ENCODE measurements at places on chromosomes 6 and 20. TPM values are rescaled to one million over a fixed set of nuclear protein-coding genes. Genes with fewer than 3 reads are reported as not detected.

- DNase-seq, result no peak
Measured at GRCh38 chr20:12554426-12554825, 454.3 kb upstream of the SPTLC3 start.

The HLA-DRB5 gene
- 14.3 TPM for total RNA-seq

DNA sequence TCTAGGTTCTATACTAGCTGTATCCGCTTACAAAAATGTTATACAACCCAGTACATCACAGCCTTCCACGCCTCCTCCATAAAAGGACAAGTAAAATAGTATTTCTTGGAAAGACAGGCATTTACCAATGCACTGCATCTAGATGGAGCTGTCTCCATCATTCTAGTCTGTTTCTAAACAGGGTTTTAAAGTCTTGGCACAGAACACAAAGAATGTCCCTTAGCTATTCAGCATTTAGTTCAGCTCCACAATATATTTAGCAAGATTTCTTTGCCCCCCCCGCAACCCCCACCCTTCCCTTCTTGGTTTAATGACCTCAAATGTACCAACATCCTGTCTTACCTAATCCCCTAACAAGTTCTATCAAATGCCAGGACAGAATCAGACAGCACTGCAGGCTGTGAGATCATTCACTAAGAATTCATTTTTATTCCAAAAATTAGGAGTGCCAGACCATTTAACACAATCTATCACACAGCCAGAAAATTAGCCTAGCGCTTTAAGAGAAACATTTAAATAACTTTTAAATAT lies 198.6 kb downstream of the BACH2 start:
- peak; percentile 66 for DNase-seq

The MRPS10 gene
- total RNA-seq, result 64.3 TPM

The QRSL1 gene
- total RNA-seq, result 23.1 TPM

DNA sequence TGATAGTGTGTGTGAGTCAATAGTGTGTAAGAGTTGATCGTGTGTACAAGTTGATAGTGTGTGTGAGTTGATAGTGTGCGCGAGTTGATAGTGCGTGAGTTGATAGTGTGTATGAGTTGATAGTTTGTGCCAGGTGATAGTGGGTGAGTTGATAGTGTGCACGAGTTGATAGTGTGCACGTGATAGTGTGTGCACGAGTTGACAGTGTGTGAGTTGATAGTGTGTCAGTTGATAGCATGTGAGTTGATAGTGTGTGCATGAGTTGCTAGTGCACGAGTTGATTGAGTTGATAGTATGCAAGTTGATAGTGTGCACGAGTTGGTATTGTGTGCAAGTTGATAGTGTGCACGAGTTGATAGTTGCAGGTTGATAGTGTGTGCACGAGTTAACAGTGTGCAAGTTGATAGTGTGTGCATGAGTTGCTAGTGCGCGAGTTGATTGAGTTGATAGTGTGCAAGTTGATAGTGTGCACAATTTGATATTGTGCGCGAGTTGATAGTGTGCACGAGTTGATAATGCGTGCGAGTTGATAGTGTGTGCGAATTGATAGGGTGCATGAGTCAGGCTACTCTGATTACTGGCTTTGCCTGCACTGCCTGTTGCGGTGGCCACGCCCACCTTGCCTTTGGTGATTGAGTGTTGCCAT lies 35.8 kb upstream of the IYD start:
- DNase-seq, result no peak

DNA sequence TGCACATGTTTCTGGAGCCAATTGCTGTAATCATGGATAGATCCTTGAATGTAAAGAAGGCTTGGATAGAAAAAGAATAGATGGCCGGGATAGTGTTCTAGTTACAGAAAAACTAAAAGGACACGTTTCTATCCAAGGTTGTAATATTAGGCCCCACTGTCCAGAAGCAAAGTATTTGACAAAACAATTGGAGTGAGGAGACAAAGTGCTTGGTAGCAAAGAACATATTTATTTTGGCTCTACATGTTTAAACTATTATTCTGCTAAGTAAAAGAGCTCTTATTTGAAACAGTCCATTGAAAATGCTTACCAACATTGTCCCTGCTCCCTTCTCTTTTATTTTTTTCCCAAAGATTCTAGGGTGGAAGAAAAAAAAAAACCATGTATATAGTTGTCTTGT lies 94.4 kb downstream of the MYO6 start:
- DNase-seq, result no peak

DNA sequence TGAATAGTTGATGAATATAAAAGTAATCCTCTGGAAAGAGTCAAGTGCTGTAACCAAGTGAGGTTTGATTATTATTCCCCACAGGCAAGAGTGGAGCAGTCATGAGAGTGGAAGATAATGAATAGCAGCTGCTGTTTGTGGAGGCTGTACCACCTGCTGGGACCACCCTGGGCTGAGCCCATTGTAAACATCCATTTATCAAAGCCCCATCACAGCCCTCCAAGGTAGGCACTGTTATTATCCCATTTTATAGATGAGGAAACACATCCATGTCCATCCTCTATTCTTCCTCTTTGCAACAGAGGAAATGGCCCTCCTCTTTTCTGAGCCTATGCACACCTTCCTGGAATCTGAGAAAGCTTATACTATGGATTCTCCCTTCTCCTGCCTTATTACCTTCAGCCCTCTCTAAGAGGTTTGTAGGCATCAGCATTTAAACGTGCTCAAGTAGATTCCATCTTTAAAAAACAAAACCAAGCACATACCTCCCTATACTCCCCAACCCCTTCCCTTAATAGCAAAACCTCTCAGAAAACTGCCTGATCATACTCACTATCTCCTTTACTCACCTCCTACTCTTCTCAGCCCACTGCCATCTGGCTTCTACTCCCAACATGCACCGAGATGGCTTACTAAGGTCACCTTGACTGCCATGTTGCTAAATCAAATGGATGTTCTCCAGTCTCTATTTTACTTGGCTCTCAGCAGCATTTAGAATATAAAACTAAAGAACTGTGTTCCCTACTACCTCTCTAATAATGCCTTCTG lies 37.1 kb downstream of the CDH22 start:
- no peak for DNase-seq

- DNase-seq, result no peak
Measured at GRCh38 chr20:10846766-10847165, 173.0 kb upstream of the JAG1 start.

The PDE10A gene
- 12.2 TPM for total RNA-seq

DNA sequence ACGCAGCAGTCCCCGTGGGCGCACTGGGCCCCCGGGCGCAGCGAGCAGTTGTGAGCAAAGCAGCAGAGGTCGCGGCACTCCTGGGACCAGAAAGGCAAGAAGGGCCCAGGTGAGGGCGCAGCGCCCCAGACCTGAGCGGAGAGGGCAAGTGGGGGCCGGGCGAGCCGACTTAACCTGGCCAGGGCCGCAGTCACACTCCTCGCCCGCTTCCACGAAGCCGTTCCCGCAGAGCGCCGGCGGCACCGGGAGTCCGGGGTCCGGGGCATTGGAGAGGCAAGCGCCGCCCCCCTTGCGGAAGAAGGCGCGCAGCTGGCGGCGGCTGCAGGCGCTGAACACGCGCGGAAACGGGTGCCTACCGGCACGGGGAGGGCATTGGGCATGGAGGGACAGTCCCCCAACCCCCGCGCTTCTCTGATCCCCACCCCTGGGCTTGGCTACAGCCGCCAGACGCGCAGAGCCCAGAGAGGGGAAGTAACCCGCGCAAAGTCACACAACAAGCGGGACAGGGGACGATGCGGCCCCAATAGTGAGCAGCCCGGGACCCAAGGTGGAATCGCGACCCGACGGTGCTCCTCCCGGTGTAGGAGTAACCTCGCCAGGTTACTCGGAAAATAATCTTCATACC lies 9.2 kb downstream of the ADAM33 start:
- DNase-seq, result no peak

The SLC22A3 gene
- total RNA-seq, result 1.0 TPM

DNA sequence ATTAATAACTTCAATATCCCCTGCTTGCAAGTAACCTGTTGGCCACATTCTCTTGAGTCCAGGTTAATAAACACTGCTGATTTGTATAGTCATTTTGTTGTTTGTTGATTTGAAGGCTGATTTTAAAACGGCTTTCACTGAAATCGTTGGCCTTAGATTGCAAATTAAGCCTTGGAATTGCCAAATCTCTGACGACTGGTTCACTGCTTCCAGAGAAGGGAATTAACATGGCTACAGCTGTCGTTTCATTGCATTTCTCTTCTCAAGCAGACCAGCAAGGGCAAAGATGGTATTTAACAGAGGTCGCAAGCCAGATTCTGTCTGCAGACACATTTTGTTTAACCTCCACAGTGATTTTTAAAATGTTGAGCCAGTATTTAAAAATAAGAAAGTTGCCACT lies 470.9 kb downstream of the TFAP2A start:
- no peak for DNase-seq

DNA sequence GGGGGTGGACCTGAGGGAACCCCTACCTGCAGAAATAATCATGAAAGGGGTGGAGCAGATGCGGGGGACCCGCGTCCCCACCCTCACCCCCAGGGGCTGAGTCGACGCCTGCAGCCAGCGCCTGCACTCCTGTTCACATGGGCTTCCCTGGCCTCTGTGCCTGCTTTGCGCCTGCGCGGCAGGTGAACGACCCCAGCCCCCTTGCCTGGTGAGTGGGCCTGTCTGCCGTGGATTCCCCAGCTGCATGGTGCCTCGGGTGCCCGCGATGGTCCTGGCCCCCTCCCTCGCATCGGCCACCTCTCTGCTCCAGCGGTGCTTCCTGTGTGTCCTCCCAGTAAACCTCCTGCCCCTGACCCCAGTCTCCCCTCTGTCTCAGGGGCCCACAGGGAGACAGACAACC lies 18.8 kb upstream of the NTSR1 start:
- DNase-seq, result no peak

- no peak for DNase-seq
Measured at GRCh38 chr6:22437665-22438064, 131.7 kb upstream of the HDGFL1 start.

DNA sequence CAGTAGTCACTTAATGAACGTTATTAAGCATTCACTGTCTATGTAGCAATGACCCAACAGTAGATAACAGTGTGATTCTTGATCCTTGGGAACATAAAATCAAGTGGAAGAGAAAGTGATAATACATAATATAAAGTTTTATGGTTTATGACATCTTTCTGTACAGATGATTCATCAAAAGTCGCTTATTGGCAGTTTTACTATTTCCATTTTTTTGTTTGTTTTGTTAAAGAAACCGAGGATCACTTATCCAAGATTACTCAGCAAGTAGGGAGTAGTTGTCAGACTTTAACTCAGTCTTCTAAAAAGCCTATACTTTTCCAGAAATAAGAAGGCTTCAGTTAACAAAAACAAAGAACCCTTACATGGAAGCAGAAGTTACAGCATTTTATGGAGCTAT lies 260.8 kb downstream of the ZFAND3 start:
- DNase-seq, result no peak

- no peak for DNase-seq
Measured at GRCh38 chr6:53424976-53425718, 76.4 kb upstream of the ELOVL5 start.

GRCh38 chr20:12762725-12763124 lies 246.0 kb upstream of the SPTLC3 start:
- peak; percentile 15 for DNase-seq

- DNase-seq, result no peak
Measured at GRCh38 chr20:11993886-11994461, 76.3 kb downstream of the BTBD3 start.

The RIPPLY2 gene
- total RNA-seq, result not detected

DNA sequence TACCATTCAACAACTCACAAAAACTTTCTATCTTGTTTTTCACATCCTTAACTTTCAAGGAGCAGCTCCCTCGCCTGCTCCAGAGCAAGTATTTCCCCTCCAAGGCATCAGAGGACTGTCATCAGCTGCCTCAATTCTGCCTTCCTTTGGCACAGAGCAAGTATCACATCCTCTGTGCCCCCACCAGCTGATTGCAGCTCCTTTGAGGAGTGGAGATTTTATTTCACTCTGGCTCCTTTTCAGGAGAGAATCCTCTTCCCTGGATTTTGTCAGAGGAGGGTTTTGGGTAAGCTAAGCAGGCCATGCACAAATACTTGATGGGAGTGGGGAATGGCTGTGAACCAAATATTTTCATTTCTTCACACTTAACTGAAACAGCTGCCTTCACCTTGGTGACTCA lies 610.5 kb upstream of the FLRT3 start:
- DNase-seq, result no peak

The DDO gene
- total RNA-seq, result 37.6 TPM

The NKAIN4 gene
- total RNA-seq, result not detected

The SMAP1 gene
- total RNA-seq, result 32.1 TPM

The CDSN gene
- not detected for total RNA-seq

DNA sequence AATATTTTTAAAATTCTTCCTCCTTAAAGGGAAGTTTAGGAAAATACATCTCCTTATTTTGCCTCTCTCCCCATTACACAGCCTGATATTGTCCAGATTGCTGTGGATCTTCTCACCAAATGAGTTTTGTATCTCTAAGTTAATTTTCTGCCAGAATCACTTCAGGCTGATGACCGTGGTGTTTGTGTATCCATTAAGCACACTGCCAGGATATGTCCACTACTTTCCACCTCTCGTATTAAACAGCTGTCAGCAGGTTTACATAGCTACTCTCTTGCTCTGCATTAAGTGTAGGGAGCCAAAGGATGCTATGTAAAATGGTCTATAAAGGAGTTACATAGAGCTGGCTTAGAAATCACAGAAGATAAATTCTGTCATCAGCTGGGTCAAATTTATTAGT lies 201.1 kb downstream of the ZFAND3 start:
- DNase-seq, result no peak

The MYCT1 gene
- total RNA-seq, result 15.0 TPM

DNA sequence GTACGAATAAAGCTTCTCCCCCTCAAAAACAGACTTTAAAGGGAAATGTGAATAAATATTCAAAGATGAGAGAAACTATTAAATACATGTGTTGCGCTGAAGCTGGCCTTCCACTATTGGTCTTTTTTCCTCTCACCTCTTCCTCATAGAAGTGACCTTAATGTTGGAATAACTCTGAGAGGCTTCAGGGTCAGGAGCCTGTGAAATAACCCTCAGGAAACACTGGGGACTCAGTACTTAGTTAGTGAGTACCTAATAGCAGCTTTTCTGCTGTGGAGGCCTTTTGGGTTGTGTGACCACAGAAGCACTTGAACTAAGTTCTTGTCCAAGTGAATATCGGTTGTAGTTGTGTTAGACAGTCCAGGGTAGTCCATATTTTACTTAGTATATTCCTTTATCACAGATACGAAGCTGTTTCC lies 799 bp upstream of the SHPRH start:
- no peak for DNase-seq

DNA sequence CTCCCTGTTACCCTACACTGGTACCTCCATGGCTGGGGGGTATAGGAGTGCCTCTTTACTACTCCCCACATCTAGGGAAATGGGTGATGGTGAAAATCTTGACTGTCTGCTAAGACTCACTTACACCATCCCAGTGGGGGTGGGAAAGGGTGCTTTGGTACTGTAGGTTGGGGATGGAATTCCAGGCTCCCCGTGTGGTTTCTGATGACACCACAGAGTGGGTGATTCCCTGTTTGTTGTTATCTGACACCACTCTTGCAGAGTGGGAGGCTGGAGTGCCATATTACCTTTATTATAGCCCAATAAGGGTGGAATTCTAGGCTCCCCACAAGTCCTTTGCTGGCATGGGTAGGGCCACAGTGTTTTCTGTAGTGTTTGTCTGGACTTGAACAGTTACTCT lies 264.6 kb upstream of the MAN1A1 start:
- no peak for DNase-seq

GRCh38 chr6:151044465-151045441 lies 179.3 kb downstream of the MTHFD1L start:
- peak; percentile 51 for DNase-seq

The GPR6 gene
- not detected for total RNA-seq

The CYP24A1 gene
- not detected for total RNA-seq

- DNase-seq, result peak; percentile 26
Measured at GRCh38 chr6:16129623-16130401, 926 bp downstream of the MYLIP start.
